NCI-H1105 (cell line): ENCODE measurements at places on chromosomes 7 and 10.

GRCh38 chr10:59976909-59977308 lies 70.6 kb upstream of the CCDC6 start:
- DNase-seq, result no peak

GRCh38 chr7:116443101-116443523 lies 56.4 kb upstream of the CAV2 start:
- no peak for DNase-seq

DNA sequence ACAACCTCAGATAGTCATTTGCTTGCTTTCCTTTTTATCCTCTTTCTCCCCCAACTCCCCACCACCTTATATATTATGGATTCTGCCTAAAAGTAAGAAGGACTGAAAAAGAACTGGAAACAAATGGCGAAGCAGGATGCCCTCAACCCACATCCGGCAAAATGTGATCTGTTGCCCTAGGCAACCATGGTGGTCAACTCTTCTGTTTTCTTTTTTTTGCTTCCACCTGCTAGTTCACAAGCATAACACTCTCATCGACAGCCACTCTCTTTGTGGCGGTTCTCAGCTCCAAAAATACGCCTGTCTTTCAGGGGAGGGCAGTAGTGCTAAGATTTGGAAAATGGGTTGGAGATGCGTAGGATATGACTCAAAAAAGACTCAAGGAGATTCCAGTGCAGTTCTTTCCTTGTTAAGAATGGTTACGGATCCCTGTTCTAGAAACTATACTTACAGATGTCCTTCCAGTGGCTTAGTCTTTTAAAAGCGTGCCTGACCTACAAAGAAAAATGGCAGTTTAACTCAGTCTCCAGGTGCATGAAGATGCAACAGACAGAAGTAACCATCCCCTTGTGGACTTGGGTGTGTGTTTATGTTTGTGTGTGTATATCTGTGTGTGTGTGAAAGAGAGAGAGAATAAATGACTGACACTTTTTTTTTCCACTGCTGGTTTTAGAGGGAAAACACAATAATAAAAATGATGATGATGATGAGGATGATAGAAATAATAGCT lies 10.7 kb downstream of the APBB1IP start:
- DNase-seq, result no peak

GRCh38 chr10:129396021-129396722 lies 70.9 kb upstream of the MGMT start:
- DNase-seq, result no peak

GRCh38 chr7:17939211-17939605 lies 1.1 kb downstream of the SNX13 start:
- no peak for DNase-seq

GRCh38 chr7:75614401-75614800 lies 122.3 kb downstream of the SPDYE5 start:
- no peak for DNase-seq

- no peak for DNase-seq
Observed at GRCh38 chr10:6476989-6477388, 103.1 kb downstream of the PRKCQ start.

DNA sequence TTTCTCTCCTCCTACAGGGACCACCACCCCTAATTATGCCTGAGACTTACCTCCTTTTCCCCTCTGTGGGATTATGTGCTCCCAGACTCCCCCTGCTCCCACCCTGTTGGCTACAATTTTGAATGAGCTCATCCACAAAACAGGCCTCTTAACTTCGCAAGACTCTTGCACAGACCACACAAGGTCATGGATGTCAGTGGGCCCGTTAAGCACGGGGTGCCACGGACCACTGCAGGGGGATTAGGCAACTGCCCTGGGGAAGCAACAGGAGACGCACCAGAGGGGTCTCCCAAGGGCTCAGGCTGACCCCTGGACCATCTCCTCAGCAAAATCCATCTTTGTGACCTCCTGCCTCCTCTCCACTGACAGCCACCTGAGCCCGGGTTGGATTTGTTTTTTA lies 42.1 kb upstream of the COL13A1 start:
- DNase-seq, result no peak

- DNase-seq, result no peak
Observed at GRCh38 chr10:3248526-3249306, 76.1 kb upstream of the PITRM1 start.

- DNase-seq, result no peak
Observed at GRCh38 chr10:123862421-123863182, 29.0 kb downstream of the CPXM2 start.

- no peak for DNase-seq
Observed at GRCh38 chr7:141500608-141501007, 50.6 kb upstream of the AGK start.

DNA sequence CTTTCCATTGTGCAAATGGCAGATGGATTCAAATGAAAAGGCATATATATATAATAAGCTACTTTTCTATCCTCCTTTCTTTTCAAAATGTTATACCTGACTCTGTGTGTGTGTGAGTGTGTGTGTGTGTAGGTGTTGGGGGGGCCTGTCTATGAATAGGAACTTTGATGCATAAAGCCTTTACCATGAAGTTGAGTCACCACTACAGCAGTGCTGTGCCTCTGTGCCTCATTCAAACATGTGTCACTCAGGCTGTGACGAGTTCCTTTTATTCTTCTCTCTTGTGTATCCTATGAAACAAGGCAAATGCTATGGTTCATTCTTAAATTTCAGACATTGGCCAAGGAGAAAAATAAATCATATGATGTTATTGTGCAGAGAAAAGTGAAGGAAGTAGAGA lies 52.7 kb upstream of the DKK1 start:
- no peak for DNase-seq

DNA sequence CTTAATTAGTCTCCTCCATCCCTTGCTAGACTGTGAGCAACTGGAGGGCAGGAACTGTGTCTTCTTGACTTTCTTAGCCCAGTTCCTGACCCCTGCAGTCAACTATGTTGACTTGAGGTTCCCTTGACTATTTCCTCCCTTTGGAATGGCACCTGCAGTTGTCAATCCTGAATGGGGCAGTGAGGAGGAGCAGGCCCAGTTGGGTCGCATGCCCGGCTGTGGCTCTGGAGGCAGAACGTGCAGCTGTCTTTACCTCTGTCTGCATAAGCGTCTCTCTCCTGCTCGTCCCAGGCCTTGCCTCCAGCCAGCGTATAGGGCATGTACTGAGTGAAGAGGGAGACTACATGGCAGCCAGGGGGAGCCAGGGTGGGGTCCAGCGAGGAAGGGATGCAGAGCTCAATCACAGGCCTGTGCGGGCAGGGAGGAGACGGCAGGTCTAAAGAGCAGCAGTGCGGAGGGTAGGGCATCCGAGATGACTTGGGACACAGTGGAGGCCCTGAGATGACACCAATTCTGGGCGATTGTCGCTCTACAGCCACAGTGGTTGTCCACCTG lies 26.8 kb downstream of the PYROXD2 start:
- no peak for DNase-seq

DNA sequence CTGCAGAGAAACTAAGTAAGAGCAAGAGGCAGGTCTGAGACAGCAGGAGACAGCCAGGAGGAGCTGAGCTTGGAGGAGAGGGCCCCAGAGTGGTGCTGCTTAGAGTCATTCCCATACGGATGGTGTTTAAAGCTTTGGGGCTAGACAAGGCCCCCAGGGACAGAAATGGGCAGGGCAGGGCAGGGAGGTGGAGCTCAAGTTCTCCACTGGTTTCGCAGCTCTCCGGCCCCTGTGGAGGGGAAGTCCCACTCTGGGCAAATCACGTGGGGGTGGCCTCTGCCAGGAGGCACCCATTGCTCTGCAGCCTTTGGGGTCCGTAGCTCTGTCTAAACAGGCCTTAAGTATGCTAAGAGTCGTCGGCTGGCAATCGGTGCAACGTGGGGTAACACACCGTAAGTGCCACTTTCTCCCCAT lies 1.0 kb upstream of the PTPRE start:
- DNase-seq, result no peak

GRCh38 chr10:127833804-127834203 lies 58.9 kb downstream of the CLRN3 start:
- DNase-seq, result no peak

- DNase-seq, result no peak
Observed at GRCh38 chr7:6200971-6201370, 71.5 kb downstream of the CYTH3 start.

DNA sequence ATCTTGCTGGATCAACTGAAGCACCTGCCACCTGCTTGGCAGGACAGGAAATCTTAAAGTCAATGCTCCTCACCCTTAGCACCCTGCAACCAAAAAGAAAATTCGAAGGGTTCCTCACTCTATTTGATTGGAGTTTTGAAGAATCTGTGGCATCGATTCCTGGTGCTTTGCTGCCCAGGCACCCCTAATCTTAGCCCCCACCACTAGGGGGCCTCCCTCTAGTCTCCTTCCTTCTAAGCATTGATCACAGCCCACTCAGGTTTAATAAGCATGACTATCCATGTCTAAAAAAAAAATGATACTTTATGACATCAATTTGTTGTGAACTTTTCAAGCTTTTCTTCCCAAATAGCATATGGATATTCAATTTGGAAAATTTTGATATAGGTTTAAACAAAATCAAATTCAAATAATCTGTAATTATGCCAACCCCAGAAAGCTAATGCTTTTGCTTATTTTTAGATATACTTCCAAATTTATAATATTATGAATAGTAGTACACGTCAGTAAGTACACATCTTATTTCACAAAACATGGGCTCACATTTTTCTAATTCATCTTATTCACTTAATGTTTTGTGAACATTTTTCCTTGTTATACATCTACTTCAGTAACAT lies 45.3 kb downstream of the NRG3 start:
- DNase-seq, result no peak

- no peak for DNase-seq
Observed at GRCh38 chr10:124722798-124723783, 21.1 kb downstream of the FAM53B start.

GRCh38 chr10:78028438-78029268 lies 662 bp downstream of the POLR3A start:
- DNase-seq, result no peak

DNA sequence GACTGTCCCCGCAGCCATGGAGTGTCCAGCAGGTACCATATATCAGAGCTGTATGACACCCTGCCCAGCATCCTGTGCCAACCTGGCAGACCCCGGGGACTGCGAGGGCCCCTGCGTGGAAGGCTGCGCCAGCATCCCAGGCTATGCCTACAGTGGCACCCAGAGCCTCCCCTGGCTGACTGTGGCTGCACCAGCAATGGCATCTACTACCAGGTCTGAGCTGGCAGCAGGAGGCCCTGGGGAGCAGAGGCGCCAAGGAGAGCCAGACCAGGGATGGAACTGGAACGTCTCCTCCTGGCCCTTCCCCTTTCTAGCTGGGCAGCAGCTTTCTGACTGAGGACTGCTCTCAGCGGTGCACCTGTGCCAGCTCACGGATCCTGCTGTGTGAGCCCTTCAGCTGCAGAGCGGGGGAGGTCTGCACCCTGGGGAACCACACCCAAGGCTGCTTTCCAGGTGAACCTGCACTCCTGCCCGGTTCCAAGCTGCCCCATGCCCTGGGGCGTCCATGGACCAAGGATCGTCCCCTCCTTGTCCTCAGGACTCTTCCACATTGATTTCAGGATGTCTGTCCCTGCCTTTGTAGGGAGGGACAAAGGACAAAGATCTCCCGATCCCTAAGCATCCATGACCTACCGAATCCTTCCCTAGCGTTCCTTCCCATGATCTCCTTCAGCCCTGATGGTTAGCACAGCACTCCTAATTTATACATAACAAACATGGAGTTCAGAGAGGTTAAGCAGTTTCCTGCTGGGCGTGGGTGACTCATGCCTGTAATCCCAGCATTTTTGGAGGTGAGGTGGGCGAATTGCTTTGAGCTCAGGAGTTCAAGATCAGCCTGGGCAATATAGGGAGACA lies 33.3 kb downstream of the EPHB4 start:
- DNase-seq, result no peak

DNA sequence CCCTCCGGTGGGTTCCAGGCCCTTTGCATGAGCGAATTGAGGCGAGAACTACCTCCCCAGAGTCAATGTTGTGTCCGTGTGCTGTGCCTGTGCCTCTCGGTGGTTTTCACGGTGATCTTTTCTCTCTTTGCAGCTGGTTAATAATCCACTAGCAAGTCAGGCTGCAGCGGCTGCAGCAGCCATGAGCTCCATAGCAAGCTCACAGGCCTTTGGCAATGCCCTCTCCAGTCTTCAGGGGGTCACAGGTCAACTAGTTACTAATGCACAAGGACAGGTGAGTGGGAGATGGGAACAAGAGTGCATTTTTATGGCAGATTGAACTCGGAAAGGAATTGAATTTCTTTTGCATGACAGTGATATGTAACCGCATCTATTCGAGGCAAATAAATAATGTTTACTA lies 159.7 kb upstream of the YAE1 start:
- no peak for DNase-seq

DNA sequence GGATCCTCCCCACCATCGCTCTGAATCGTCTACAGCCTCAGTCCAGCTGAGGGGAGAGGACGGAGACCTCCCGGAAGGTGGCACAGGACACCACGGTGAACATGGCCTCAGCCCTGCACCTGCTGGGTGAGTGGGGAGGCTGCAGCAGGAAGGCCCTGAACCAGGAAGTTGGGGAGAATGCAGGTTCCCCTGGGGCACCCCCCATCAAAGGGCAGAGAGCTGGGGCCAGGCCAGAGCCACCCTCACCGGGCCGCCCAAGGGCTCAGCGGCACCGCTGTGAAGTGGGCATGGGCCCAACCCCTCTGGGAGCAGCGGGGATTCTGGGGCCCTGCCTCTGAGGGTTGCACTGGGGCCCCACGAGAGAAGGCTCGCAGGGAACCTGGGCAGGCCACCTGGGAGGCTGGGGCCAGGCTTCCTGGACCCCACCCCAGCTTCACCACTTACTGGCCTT lies 98.7 kb downstream of the MICALL2 start:
- no peak for DNase-seq

DNA sequence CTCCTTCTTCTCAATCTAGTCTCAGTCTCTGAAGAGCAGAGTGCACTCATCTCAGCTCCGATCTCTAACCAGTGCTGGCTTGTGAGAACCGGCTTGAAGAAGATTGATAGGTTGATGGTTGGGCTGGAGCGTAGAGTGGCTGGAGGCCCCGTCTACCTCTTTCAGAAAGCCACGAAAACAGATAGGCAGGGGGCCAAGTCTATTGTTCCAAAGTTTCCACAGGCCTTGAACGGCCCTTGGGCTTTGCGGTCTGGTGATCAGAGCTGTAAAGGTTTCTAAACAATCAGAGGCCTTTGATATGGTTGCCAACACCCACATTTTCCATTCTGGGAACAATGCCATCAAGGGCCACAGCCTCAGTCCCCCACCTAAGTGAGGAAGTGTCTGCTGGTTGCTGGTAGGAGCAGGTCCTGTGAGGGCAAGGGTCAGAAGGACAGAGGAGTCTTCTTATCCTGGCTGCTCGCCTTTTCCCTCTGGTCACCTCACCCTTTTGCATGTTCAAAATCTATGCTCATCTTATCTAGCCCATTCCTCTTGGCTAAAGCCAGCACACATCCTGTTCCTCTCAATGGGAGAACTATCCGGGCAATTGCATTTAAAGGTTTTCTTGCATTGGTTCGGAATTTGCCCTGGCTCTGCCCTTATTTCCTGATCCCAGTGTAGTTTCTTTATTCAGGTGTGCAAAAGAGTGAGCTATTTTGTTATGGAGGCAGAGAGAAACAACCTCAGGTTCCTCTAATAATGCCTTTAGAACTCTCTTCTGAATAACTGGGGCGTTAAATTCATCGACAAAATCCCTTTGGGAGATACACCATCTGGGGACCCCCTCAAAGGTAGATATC lies 70.3 kb upstream of the KMT2E start:
- DNase-seq, result peak; percentile 79

- DNase-seq, result no peak
Observed at GRCh38 chr10:91460681-91461080, 50.5 kb downstream of the HECTD2 start.

GRCh38 chr7:134553976-134554375 lies 5.1 kb downstream of the AKR1B15 start:
- no peak for DNase-seq
